ENCODE measurements at places on chromosomes 7 and 10.
A peak's percentile ranks its signal among the peaks of the same experiment; 100 is the strongest.

- DNase-seq = no peak
These were observed 115.6 kb upstream of the TNS3 start for GRCh38 chr7:47697543-47697942.

DNA sequence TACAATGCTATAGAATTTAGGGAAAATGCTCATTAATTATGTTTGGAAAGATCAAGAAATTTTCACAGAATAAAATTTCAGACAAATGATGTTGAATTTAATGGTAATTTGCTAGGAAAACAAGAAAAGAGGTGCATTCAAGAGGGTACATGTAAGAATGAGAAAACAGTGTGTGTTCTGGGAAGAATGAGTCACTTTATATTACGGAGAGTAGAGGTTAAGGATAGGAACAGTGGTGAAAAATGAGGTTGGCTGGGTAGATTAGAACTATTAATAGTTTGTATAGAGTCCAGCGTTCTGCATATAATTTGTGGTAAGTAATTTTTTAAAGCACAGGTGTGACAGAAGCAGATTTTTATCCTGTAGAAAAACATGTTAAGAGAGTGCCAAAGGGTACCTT, 336.7 kb upstream of the MBL2 start:
- DNase-seq = no peak

DNA sequence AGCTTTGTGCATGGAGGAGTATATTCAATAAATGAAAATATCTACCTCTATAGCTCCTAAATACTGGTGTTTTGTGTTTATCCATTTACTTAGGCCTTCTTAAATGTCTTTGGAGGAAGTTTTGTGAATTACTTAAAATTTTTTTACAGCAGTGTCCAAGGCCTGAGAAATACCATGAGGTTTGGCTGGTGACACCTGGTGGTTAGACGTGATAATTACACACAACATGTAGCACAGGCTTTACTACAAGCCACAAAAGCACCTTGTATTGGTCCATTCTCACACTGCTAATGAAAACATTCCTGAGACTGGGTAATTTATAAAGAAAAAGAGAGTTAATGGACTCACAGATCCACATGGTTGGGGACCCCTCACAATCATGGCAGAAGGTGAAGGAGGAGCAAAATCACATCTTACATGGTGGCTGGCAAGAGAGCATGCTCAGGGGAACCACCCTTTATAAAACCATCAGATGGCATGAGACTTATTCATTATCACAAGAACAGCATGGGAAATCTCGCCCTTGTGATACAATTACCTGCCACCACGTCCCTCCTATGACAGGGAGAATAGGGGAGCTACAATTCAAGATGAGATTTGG, 20.6 kb downstream of the HYAL4 start:
- DNase-seq = peak; percentile 56

DNA sequence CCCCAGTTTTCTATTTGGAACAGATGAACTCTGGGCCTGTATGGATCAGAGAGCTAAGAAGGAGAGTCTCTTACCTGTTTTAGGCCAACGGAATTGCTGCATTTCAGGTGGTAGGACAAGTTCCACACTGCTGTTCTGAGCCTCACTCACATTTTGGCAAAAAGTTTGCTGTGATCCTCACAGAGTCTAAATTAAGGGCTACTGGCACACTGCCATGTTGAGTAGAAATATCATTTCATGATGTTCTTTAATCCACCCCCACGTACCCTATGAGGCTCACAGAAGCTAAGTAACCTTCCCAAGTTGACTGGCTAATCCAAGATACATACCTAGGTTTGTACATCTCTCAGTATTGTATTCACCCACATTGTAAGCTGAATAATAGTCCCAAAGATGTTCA, 447.2 kb downstream of the INHBA start:
- no peak for DNase-seq

GRCh38 chr7:125059861-125060456, 130.3 kb upstream of the POT1 start:
- DNase-seq = no peak

DNA sequence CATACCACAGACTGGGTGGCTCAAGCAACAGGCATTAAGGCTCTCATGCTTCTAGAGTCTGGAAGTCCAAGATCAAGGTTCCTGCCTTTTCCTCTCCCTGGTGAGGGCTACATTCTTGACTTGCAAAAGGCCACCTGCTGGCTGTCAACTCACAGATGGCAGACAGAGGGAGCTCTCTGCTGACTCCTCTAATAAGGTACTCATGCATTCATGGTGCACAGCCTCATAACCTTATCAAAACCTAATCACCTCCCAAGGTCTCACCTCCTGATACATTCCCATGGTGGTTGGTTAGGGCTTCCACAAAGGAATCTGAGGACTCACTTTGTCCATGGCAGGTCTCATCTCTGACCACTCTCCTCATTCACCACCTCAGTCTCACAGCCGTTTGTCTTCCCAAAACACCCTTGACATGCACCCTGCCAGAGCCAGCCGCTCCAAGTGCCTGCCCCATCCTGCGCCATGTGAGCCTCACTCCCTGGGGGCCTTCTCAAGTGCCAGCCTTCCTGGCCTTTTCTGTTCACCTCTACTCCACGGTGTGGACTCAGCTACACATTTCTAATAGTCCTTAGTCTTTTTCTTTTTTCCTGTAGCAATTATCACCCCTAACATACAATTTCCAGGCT, 400.3 kb upstream of the ADARB2 start:
- DNase-seq = peak; percentile 11

GRCh38 chr7:57412168-57412567, 37.8 kb upstream of the ZNF716 start:
- DNase-seq = no peak

GRCh38 chr7:106823631-106824030, 41.5 kb upstream of the PIK3CG start:
- DNase-seq = no peak

GRCh38 chr7:84250452-84250851, 55.9 kb upstream of the SEMA3A start:
- no peak for DNase-seq

GRCh38 chr10:93437946-93438612, 44.1 kb downstream of the MYOF start:
- no peak for DNase-seq

- DNase-seq = no peak
These were observed 301.5 kb downstream of the PRKG1 start for GRCh38 chr10:51375790-51376189.

DNA sequence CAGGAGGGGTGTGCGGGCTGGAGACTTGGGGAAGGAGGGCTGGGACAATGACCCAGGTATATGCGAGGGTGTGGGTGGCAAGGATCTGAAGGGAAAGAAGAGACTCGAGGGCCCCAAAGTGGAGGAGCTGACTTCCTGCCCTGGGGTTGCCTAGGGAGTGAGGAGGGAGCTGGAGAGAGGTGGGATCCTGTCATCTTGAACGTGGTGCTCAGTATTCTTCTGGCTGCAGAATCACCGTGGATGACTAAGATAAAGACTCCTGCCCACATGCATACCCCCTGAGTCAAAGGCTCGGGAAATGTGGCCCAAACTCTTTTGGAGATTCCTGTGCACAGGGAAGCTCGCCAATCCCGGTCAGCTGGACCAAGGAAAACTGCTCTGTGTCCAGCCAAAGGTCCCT, 31.2 kb downstream of the COL17A1 start:
- no peak for DNase-seq

DNA sequence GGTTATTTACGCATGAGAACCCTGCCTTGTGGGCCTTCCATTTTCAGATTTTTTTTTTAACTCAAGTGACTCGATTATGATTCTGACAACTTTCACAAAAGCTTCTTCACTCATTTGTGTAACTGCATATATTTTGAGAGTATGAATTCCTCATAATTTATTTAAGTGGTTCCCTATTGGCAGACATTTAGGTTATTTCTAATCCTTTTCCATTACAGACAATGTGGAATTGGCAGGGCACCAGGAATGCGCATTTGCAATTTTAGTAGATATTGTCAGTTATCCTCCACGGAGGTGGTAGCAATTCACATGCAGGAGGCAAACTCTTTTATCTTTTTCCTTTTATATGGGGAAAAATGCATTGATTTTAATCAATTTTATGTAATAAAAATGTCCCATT, 2.5 kb downstream of the TMEM176B start:
- no peak for DNase-seq

DNA sequence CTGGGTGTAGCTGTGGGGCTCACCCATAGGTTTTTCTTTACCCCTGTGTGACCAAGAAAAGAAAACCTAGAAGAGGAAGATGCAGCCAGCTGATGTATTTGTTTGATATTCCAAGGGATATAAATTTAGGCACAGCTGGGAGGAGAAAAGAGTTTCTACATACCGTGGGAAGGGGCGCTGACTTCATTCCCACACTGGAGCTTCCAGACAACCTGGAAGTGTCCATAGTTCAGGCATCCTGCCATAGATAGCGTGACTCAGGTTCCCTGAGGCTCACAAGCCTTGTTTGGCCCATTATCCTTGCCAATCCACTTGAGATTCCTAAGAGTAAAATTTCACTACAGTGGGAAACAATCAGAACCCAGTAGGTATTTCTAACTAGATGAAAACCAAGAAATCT, 371.7 kb upstream of the NRP1 start:
- no peak for DNase-seq

GRCh38 chr7:105655067-105655466, 73.8 kb upstream of the EFCAB10 start:
- no peak for DNase-seq

GRCh38 chr7:6162331-6162620, 110.1 kb downstream of the CYTH3 start:
- no peak for DNase-seq

- no peak for DNase-seq
These were observed 16.5 kb upstream of the INPP5A start for GRCh38 chr10:132521041-132521465.

- no peak for DNase-seq
These were observed 79.1 kb downstream of the NEURL1 start for GRCh38 chr10:103572347-103573204.

GRCh38 chr7:81608748-81609382, 161.0 kb downstream of the HGF start:
- no peak for DNase-seq

DNA sequence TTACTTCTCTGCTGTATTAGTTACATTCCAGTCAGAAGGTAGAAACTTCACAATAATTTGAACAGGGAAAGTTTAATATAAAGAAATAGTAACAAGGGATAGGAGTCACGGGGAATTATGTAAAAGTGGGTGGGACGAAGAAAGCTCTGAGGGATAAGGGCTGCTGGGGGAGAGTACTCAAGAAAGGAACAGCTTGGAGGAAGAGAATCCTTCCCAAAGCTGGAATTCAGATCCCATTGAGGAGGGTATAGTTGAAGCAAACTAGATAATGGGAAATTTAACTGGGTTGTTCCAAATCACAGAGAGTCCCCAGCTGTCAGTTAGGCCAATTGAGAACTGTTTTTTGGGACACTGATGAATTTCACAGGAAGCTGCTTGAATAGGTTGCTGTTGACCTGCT, 53.2 kb upstream of the MACC1 start:
- DNase-seq = no peak

DNA sequence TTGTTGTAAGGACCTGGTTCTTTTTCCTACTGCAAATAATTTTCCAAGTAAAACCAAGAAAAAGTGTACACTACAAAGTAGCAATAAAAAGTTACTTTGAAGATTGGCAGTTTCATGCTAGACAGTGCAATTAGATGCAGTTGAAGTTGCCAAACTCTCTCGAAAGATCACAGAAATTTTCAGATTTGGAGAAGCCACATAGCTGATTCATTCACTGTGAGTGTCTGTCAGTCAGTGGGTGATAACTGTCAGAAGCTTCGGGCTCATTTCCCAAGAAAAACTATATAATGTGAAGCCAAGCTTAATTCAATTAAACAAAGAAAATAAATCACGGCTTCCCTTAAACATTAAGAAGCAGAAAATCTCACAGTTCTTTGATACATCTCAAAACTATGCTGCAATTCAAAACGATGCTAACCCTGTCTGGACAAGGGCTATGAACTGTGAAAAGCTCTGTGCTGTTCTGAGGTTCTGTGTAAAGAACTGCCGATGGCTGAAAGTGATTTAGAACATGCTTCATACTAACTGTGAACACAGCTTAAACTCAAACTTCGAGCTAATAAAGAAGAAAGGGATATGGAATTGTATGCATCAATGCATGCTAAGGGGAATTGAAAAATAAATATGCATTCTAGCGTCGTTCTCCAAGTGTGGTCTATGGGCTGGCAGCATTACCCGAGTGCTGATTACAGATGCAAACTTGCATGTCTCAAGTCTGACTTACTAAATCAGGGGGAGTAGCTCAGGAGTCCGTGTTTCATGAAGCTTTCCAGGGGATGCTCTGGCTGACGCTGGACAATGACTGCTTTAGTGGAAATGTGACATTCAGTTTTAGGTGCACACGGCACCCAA, 557.4 kb downstream of the CALN1 start:
- no peak for DNase-seq

- no peak for DNase-seq
These were observed 20.4 kb downstream of the TRDMT1 start for GRCh38 chr10:17181110-17181509.

GRCh38 chr10:78898341-78899097, 170.2 kb upstream of the ZMIZ1 start:
- DNase-seq = no peak

- DNase-seq = no peak
These were observed 772 bp downstream of the HDAC9 start for GRCh38 chr7:18496341-18496700.

DNA sequence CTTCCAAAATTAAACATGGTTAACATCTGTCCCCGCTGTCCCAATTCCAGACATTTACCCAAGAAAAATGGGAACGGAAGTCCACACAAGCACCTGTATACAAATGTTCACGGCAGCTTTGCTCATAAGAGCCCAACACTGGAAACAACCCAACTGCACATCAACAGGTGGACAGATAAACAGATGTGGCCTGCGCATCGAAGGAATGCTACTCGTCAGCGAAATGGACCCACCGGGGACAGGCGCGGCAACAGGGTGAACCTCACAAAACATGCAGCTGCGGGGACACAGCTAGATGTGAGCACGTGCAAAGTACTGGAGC, 20.9 kb downstream of the GPR146 start:
- DNase-seq = no peak

- no peak for DNase-seq
These were observed 187.5 kb upstream of the ADO start for GRCh38 chr10:62616885-62617590.

DNA sequence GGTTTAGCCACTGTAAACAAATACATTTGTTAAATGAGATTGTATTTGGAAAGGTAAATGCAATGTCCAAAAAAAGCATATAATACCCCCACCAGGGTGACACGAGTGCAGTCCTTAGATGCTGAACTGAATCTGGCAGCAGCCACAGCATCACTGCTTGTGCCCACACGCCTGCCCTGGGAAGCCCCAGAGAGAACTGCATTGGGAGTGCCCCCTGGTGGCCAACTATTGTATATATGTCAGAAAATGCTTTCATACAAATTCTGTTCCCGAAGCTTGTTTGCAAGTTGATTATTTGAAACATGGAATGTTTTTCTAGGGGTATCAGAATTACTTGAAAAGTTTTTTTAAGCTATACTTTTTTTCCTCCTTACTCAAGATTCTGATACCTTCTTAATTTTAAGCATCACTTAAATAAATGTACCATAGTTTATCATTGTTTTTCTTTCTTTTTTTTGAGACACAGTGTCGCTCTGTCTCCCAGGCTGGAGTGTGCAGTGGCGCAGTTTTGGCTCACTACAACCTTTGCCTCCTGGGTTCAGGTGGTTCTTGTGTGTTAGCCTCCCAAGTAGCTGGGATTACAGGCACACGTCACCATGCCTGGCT, 50.1 kb downstream of the LANCL2 start:
- peak; percentile 86 for DNase-seq

- DNase-seq = no peak
These were observed 186.8 kb downstream of the MACC1 start for GRCh38 chr7:20030417-20030816.

- no peak for DNase-seq
These were observed 49.1 kb upstream of the STEAP1B start for GRCh38 chr7:22549051-22549450.

Data from activated CD4-positive, alpha-beta T cell treated with anti-CD3 and anti-CD28 coated beads, Interleukin-10, Interleukin-2, amounts not matched to agents 100 ng/mL and 50 ng/mL, durations not matched to agents 16 hours and 8 hours (primary cell).